Cortex of kidney (tissue), 1 donor: ENCODE measurements at places on chromosomes 5 and 9.

GRCh38 chr5:173517648-173518047 is 98.8 kb downstream of the BOD1 start:
- DNase-seq: no peak

DNA sequence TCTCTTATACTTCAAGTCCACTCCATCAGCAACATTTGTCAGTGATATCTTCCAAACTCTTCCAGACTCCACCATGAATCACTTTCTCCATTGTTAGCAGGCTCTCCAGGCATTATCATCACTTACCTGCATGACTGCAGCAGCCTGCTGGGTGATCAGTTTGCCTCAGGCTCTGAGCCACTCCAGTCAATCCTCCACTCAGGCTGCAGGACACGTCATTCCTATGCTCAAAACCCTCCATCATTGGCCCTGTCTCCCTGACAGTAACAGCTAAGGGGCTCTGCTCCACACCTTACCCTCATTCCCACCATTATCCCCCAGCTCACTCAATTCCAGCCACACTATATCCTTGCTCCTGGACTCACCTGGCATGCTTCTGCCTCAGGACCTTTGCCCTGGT is 10.7 kb downstream of the DIRAS2 start:
- no peak for DNase-seq

DNA sequence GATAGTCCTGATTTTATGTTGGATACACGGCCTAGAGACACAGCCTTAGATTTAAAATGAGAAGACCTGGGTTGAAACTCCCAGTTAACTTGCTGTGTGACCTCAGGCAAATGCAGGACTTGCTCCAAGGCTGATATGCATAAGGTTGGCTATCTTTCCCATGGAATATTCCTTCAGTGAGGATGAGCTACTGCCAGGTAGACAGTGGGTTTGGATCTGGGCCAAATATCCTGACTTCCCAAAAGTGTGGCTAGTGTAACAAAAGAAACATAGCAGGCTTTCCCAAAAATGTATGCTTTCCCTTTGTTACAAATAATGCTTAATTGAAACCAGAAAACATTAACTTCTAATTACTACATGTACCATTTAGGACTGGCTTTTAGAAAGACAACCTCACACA is 697 bp upstream of the XPA start:
- DNase-seq: no peak

DNA sequence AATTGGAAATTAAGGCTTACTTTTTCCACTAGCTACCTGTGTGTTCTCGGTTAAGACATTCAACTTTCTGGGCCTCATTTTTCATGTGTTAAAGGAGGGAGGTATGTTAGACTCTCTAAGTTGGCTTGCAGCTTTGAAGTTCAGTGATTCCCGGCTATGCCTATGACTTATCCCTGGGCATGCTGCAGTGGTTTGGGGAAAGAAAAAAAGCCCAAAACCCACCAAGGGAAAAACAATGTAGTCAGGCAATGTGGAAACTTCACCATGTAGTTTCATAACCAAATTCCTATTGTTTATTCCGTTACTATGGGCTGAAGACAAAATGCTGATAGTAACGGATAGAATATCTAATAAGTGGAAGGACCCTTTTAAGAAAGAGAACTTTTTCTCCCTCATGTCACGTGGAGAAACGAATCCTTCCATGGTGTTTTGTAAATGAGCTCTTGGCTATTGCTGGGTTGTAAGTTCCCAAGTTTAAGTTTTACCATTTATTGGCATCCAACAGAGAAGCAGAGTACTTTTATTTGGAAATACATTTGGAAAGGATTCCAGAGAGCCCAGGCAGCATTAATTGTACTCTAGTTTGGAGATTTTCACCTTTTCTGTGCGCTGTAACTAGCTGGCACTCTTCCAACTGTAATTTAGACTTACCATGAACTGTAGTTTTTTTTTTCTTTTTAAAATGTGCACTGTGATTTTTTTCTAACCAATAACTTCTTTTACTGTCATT is 84.9 kb upstream of the MPDZ start:
- DNase-seq: no peak

DNA sequence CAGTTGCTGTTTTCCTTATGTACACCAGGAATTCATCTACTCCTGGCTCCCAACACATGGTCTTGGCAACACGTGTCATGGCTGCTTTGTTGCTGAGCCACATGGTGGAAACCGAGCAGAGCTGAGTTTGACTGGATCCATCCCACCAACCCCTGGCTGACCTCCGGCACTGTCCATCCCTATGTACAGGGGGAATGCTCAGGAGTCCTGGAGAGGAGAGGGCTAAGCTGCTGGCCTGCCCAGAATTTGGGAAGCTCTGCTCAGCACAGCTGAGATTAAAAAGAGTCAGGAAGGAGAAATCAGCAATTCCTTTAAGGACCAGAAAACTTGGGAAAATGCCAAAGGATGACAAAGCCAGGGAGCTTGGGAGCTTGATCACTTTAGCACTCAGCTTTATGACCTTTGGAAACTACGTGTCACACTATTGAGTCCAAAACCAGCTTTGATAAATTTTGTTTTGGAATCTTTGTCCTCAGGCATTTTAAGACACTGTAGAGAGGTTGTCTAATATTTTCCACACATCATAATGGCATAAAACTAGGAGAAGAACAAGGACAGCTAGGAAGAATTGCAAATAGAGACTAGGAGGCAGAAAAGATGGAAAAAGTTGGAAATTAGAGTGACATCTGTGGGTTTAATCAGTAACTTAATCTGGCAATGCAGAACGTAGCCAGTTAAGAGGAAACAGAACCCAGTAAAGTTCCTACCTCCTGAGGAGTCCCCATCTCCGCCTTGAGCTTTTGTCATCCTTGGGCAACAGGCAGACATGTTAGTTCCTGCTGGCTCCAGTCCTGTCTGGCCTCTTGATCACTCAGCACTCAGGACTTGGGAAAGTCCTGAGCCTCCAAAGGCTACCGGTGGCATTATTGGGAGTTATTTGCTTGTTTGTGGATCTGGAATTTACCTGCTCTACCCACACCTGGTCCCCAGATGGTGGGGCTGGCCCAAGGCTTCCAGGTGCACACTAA is 62.5 kb upstream of the PLPP1 start:
- no peak for DNase-seq

DNA sequence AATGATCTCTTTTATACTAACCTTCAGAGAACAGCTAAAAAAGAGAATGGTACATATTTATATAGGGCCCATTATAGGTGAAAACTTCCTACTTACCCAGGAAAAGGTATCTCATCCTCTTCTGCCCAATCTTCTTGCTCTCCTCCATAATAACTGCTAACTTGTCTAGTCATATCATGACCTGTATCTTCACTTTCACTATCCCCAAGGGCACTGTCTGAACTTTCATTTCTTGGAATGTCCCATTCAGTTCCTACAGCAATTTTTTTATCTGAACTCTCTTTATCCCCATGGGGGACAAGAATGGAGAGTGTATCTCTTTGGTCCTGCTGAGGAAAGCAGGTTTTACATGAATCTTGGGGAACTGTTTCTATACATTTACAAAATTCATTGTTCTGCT is 36.4 kb upstream of the RAPGEF6 start:
- no peak for DNase-seq

GRCh38 chr5:149824846-149825245 is 94.7 kb downstream of the PPARGC1B start:
- no peak for DNase-seq

GRCh38 chr9:133059623-133060022 is 2.2 kb upstream of the CEL start:
- no peak for DNase-seq

- DNase-seq: no peak
Measured at GRCh38 chr5:111976705-111977435, 219.9 kb upstream of the NREP start.

DNA sequence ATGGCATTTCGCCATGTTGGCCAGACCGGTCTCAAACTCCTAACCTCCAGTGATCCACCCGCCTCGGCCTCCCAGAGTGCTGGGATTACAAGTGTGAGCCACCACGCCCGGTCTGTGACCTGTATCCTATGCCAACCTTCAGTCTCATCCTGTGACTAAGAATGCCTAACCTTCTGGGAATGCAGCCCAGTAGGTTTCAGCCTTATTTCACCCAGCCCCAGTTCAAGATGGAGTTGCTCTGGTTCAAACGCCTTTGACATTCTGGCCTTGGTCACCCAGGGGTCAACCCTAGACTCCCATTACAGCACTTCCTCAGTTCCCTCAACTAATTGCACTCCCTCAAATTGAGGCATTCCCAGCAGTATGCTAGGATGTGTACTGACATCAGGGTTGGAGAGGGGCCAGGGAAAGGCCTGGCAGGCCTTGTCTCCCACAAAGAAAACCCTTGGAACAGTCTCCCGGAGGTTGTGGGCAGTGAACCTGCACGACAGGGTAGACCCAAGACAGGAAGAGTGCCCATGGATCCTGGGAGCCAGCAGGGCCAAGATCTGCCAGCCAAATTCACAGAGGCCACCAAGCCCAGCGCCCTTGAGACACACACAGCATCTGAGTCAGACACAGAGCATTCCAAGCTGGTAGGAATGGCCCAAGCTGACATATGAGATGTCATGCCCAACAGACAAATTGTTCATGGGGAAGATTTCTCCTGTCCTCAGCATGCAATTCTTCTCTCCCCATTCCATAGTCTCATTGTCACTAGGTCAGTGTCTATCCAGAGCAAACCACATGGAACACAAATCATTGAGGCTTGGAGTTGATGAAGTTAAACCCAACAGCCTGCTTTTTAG is 24.9 kb upstream of the SMU1 start:
- DNase-seq: no peak
